ENCODE measurements at places on chromosomes 3 and 15.
A peak's percentile ranks its signal among the peaks of the same experiment; 100 is the strongest.

DNA sequence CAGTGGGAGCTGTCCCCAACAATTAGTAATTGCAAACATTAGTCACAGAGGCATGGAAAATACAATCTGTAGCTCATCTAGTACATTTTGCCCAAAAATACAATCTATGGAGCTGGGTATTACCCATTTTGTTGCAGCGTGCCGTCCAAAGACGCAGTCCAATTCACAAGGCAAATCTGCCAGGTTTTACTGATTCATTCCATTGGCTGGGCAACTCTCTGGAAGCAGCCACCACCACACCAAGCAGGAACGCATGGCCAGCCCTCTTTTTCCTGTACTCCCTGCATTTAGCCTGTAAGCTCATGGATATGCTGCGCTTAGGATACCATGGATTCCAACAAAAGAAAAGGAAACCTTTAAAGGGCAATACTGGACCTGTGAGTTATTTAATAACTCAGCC is 60.5 kb upstream of the ARRDC4 start:
- DNase-seq = no peak

- DNase-seq = peak; percentile 7
These were observed 104.5 kb downstream of the RARB start for GRCh38 chr3:25532431-25533162.

GRCh38 chr3:73787620-73788019 is 162.9 kb upstream of the PDZRN3 start:
- DNase-seq = no peak

- no peak for DNase-seq
These were observed 3.7 kb downstream of the SSR3 start for GRCh38 chr3:156551261-156551660.

DNA sequence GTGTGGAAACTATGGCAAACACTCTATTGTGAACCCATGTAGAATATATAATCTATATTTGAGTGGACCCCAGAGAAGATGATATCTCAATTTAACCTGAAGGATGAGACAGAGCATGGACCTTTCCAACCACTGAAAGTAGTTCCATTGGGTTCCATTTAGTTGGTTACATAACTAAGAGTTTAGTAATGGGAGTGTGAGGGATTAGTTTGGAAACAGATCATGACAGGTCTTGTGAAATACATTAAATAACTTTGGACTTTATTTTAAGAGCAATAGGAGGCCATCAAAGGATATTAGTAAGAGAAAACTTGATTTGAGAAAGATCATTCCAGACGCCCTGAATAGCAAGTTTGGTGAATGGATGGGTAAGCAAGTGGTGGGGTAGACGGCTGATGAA is 487.2 kb upstream of the ROBO2 start:
- no peak for DNase-seq

- DNase-seq = no peak
These were observed 215.0 kb upstream of the IGF1R start for GRCh38 chr15:98433346-98433745.

- DNase-seq = no peak
These were observed 47.2 kb downstream of the NCK1 start for GRCh38 chr3:136909187-136909586.

GRCh38 chr3:42190701-42191442 is 75.1 kb downstream of the CCK start:
- no peak for DNase-seq

GRCh38 chr15:65896236-65896635 is 26.9 kb downstream of the RAB11A start:
- no peak for DNase-seq

- no peak for DNase-seq
These were observed 38.7 kb upstream of the CCDC50 start for GRCh38 chr3:191290311-191291025.

GRCh38 chr15:75841626-75842025 is 1.6 kb upstream of the UBE2Q2 start:
- DNase-seq = no peak

DNA sequence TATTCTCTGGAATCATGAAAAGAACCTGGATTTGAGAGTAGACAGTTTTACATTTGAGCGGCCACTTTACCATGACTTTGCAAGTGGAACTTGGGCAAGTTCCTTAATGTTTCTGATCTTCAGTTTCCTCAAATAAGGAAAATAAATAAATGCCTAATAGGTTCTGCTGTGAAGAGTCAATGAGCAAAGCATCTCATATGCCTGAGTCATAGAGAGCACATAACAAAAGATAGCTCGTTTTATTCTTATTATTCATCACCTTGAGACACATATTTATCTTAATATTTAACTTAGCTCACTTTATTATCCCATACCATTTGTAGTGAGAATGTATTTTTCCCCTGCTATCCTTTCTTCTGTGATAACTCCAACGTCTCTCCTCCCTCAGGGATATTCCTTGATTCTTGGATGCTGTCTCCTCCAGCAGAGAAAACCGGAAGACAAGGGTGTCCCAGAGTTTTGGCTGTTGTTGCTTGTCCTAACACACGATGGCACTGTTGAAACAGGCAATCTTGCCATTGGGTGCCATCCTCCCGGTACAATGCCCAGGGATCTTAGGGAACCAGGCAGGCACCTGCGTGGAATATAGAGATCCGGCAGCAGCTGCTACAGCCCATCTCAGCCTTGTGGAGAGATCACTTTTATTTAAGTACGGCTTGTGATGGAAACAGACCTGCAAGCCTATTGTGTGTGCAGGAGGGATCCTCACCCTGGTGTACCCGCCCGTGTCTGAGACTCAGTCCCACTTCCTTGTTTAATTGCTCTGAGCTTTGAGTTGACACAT is 33.3 kb upstream of the VPS33B start:
- DNase-seq = peak; percentile 10

GRCh38 chr3:48715174-48715800 is 1.7 kb downstream of the IP6K2 start:
- DNase-seq = no peak

DNA sequence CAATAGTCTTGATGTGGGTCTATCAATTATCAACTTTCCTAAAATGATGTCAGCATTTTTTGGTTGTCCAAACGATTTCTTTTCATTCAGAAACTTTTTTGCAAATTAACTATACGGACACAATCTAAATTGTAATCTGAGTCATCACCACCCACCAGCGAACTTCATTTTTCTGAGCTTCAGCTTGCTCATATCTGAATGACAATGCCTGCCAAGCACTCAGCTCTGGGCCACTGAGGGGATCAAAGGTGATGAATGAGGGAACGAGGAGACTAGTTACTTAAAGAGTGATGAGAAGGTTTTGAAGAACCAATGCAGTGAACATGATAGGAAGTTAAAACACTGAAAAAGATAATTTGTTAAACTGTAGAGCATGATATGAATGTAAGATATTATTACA is 14.9 kb upstream of the TBC1D23 start:
- DNase-seq = no peak

- no peak for DNase-seq
These were observed 243.7 kb downstream of the CHST2 start for GRCh38 chr3:143363276-143363675.

DNA sequence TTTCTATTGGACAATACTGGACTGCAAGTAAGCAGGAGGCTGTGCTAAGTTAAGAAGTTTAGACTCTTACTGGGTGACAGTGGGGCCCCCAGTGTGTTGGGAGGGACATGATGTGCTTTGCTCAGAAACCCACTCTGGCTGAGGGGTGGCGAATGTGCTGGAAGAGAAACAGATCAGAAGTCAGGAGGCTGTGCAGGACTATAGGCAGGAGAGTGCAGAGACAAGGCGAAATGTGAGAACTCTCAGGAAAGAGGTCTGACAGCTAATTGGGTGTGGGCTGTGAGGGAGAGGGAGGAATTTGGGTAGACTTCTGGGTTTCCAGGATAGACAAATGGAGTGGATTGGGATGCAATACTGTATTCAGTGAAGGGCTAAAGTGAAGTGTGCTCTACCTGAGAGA is 12.0 kb downstream of the SLC24A1 start:
- DNase-seq = no peak

- DNase-seq = no peak
These were observed 8.7 kb downstream of the PLS1 start for GRCh38 chr3:142604940-142605339.

- no peak for DNase-seq
These were observed 10.9 kb downstream of the TM6SF1 start for GRCh38 chr15:83118291-83118827.

GRCh38 chr3:13064964-13065363 is 8.3 kb downstream of the IQSEC1 start:
- no peak for DNase-seq

GRCh38 chr15:56038707-56039106 is 45.3 kb upstream of the NEDD4 start:
- DNase-seq = no peak

DNA sequence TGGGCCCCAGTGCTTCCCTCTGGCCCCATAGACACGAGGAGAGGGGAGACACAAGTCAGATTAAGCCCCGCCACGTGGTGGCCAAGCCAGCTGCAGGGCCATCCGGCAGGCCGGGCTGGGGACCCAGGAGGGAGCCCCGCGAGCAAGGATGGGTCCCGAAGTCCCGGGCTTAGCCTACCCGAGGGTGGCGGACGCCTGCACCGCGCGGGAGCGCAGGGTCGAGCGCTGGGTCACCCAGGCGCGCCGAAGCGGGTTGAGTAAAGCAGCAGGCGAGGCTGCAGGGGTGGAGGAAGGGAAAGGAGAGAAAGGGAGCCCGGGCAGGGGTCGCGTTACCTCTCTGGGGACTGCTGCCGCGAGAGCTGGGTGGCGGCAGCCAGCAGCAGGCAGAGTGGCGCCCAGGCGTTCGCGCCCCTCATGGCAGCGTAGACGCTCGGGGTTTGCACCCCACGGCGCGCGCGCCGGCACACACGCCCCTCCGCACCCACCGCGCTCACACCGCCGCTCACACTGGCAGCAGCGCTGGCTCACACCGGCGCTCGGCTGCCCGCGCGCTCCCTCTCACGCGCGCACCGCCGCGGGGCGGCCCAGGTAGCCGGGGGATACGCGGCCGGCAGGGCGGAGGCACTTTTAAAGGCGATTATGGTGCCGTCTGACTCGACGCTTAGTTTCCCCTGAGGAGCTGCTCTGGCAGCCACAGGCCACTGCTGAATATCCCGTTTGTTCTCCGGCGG is at the start of gene PCOLCE2:
Gene PCOLCE2 (minus strand): TSS at position 603 of the 731 bp plus-strand sequence. CDS start 187 bp downstream, at position 416.
- no peak for DNase-seq

- DNase-seq = no peak
These were observed 11.7 kb upstream of the P3H2 start for GRCh38 chr3:190132371-190132770.

GRCh38 chr3:61966200-61966599 is 404.8 kb downstream of the PTPRG start:
- no peak for DNase-seq

- DNase-seq = no peak
These were observed 131.8 kb downstream of the FOXB1 start for GRCh38 chr15:60135961-60136360.

DNA sequence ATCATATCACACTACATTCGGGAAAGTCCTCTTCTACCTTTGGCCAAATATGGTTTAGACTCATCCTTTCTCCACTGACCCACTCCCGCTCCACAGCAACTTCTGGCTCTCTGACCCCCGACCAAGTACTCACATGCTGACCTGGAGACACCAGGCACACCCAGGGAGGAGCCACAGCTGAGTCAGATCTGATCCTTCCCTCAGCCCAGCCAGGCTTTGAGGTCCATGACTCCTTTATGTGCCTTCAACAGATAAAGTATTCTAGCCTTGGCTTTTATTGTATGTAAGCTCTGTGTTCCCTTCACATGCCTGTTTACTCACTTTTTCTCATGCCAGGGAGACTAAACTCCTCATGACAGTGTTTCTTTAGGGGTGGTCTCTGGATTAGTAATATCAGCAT is 166.9 kb upstream of the UMPS start:
- no peak for DNase-seq

DNA sequence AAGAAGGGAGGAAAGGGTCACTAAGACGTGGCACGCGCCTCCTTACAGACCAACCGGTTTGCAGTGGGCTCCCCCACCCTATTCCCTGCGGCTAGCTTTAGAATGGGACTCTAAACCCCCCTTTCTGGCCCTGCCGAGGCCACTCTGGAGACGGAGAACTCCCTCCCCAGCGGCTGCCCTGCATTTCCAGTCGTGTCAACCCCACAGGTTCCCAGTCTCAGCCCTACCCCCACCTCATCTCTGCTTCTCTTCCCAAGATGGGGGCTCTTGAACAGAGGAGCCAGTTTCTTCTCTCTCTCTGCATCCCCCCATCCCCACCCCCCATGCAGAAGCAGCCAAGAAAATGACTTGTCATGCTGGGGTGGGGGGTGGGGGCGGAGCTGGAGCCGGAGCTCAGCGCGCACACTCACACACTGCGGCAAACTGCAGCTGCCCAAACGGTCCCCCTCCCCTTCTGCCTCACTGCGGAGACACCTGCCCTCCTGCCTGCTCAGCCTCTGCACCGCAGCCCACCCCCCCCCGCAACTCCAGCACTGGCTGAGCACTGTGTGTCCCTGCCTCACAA is 871 bp downstream of the MAP1A start:
- DNase-seq = no peak

DNA sequence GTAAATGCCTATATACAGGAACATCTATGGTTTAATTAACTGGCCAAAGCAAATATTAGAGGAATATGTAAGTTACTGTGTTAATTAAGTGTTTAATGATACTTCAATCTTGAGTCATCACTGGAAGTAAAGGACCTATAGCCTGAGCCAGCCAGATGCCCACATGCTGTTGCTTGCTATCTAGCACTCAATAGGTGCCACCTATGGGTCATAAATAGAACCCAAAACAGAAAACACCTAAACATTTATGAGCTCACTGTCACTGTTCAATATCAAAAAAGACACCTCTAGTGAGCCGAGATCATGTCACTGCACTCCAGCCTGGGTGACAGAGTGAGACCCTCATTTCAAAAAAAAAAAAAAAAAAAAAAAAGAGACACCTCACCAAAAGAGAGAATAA is 48.4 kb upstream of the IP6K2 start:
- DNase-seq = no peak

- no peak for DNase-seq
These were observed 23.6 kb upstream of the ATG7 start for GRCh38 chr3:11248596-11248995.

GRCh38 chr3:176964661-176965060 is 232.6 kb downstream of the TBL1XR1 start:
- DNase-seq = no peak

DNA sequence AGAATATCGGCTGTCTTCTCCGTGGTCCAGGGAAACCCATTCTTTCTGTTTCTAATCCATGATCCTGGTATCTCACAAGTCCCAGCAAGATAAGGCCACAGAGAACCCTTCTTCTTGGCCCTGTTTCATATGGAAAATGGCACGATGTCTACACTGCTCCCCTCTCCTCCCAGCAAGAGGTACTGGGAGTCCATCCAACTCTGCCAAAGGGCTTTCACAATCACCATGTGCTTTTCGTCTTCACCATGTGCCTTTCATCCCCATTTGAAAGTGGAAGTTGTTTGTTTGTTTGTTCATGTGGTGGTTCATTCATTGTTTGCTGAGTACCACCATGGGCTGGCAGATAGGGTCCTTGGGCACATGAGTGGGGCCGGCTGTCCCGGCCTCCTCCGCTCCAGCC is 5.5 kb downstream of the ITIH3 start:
- no peak for DNase-seq

All from GM12864 (cell line).